Activated gamma-delta T cell (primary cell): ENCODE measurements at places on chromosomes 6 and 20.

DNA sequence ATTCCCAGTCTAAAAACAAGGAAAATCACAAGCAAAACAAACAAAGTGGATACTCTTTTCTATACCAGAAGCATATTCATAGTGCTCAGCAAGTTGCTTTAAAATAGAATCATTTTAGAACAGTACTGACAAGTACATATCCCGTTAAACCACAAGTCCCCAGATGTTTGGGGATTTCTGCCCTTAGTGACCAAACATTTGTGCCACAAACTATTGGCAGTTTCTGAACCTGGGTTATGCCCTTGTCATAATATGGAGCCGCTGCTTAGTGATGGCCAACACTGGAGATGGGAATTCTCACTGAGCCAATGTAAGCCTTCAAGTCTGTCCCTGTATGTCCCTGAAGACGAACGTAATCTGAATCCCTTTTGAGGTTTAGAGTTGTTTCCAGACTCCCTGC is 436.7 kb upstream of the JAG1 start:
- DNase-seq: no peak

GRCh38 chr6:163952005-163952404 is 537.5 kb downstream of the QKI start:
- no peak for DNase-seq

DNA sequence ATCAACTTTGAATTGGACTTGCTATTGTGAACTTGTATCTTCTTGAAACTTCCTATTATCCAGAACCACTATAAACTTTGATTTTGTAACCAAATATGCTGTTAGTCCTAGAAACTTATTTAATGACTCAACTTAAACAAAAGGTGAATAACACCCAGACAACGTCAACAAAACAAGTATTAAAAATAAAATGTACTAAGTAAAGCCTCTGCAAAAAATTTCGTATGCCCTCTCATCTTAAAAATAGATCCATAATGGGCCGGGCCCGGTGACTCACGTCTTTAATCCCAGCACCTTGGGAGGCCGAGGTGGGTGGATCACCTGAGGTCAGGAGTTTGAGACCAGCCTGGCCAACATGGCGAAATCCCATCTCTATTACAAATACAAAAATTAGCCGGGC is 401.7 kb downstream of the ESR1 start:
- DNase-seq: no peak

DNA sequence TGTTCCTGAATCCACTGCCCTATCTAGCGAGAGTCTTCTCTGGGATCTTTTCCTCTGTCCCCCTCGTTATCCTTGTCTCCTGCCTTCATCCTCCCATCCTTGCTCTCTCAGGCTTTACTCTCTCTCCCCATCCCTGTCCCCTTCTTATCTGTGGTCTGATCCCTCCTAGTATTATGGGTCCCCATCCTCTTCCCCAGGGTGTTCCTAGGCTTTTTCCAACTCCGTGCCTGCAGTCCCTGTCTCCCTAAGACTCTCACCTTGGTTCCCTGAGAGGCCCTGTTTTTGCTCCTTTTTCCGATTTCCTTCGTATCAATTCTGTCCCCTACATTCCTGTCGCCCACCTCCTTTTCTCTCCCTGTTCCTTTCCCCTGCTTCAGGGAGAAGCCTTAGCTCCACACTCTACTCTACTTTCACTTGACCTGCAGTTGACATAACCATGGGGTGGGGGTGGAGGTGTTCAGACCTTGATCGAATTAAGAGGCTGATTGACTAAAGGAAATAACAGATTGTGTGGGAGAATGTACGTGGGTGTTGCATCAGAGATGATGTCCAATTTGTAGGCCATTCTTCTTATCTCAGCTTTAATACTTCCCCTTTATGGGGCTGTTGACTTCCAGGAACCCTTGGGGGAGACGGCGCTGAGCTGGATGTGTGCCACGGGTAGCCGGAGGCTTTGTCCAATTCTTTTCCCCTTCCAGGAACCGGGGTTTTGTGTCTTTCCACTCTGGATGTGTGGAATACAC is 905 bp downstream of the PPARD start:
- DNase-seq: no peak

GRCh38 chr6:133951881-133952814 is 876 bp upstream of the TBPL1 start:
- DNase-seq: peak; percentile 20

GRCh38 chr20:36547186-36548005 is 6.1 kb downstream of the MYL9 start:
- no peak for DNase-seq

- no peak for DNase-seq
Measured at GRCh38 chr6:159074876-159075275, 30.1 kb upstream of the TAGAP start.

DNA sequence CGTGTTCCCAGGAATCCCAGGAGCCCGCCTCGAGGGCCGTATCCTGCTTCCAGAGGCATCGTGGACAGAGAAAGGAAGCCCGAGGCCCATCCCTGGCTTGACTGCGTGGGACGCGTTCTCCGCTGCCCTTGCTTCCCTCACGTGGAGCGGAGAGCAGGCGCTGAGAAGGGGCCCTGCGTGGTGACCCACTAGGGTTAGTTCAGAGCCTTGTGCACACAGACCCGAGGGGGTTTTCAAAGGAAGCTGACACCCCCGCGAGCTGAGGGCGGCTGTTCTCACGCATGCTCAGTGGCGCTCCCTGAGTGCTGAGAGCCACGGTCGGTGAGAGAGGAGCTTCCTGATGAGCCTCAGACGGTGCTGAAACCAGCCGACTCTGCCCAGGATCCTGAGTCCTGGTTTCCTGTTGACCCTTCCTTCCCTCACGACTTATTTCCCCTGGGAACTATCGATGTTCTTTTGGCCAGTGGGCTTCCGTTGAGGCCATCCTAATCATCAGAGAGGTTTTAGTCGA is 28.9 kb upstream of the CCR6 start:
- peak; percentile 51 for DNase-seq

DNA sequence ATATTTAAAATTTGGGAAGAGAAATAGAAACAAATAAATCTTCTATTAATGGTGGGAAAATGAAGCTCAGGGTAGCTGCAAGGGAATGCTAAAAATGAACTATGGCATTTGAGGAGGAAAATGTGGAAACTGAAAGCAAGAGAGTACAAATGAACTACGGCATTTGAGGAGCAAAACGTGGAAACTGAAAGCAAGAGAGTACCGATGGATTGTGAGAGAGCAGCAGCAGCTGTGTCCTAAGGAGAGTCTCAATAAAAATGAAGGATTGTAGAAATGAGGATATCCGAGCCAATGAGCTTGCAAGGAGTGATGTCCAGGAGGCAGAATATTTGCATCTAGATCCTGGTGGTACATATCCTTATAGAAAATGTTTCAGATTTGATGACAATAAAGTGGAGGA is 547.1 kb upstream of the ZNF337 start:
- no peak for DNase-seq

DNA sequence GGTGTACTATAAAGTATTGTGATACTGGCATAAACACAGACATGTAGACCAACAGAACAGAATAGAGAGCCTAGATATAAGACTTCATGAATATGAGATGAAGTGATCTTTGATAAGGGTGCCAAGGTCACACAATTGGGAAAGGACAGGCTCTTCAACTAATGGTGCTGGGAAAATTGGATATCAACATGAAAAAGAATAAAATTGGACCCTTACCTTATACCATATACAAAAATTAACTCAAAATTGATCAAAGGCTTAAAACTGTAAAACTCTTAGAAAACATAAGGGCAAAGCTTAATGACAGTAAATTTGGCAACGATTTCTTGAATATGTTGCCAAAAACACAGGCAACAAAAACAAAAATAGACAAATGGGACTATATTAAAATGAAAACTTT is 44.8 kb upstream of the TRAM2 start:
- no peak for DNase-seq

GRCh38 chr6:141359953-141360352 is 772.8 kb upstream of the GJE1 start:
- no peak for DNase-seq

- no peak for DNase-seq
Measured at GRCh38 chr6:9699888-9700287, 715.0 kb downstream of the TFAP2A start.
